ENCODE measurements at places on chromosomes 12 and 14. TPM values are rescaled to one million over a fixed set of nuclear protein-coding genes. Genes with fewer than 3 reads are reported as not detected.

GRCh38 chr14:24710403-24711112 is 76.6 kb upstream of the GZMB start:
- no peak overlapping the region for H3K4me3 ChIP-seq
- H3K27ac ChIP-seq, result no peak overlapping the region
- peak; percentile 49 for DNase-seq
- no peaks in the 10 kb centered on the region for H3K36me3 ChIP-seq
- H3K27me3 ChIP-seq, result peaks cover 3% of the 10 kb centered on the region
- H3K4me1 ChIP-seq, result peaks cover 1% of the 10 kb centered on the region

DNA sequence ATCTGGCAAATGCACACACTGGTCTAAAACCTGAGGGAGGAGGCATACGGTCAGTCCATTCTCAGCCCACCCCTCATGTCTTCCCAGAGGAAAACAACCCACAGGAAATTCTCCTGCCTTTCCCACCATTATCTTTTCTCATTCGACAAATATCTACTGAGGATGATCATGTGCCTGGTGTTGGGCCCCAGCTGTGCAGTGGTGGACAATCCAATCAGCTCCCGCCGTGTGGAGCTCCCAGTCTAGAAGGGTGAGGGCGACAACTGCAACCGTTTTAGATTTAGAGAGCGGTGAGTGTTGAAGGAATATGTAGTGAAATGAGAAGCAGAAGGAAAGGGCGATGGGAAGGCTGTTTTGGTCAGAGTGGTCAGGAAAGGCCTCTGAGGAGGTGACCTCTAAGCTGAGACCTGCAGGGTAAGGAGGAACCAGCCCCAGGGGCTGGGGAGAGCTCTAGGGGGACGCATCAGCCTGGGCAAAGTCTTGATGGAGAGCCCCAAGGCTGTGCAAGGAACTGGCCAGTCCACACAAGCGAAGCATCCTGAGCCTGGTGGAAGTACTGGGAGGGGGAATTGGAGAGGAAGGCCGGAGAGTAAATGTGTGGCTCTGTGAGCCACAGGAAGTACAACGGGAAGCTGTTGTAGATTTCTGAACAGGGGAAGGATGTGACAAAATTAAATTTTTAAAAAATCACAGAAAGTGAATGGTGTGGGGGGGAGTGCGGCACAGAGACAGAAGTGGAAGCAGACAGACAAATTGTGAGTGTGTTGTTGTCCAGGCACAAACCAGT is 192.8 kb downstream of the NTF3 start:
- peaks cover 3% of the 10 kb centered on the region for H3K4me1 ChIP-seq
- H3K27me3 ChIP-seq, result peaks cover 8% of the 10 kb centered on the region
- no peak overlapping the region for H3K27ac ChIP-seq

- H3K4me1 ChIP-seq, result peaks cover 4% of the 10 kb centered on the region
- H3K27ac ChIP-seq, result no peak overlapping the region
- no peak overlapping the region for H3K4me3 ChIP-seq
- H3K36me3 ChIP-seq, result peaks cover 5% of the 10 kb centered on the region
- DNase-seq, result no peak
- H3K27me3 ChIP-seq, result no peaks in the 10 kb centered on the region
These were observed 45.8 kb downstream of the SSH1 start for GRCh38 chr12:108811411-108812180.

The LRFN5 gene
- total RNA-seq, result not detected

GRCh38 chr12:31008241-31008761 is 65.4 kb upstream of the DDX11 start:
- H3K4me3 ChIP-seq, result no peak overlapping the region
- no peak for DNase-seq
- peaks cover 5% of the 10 kb centered on the region for H3K27me3 ChIP-seq
- H3K27ac ChIP-seq, result no peak overlapping the region
- no peaks in the 10 kb centered on the region for H3K4me1 ChIP-seq

- no peaks in the 10 kb centered on the region for H3K4me1 ChIP-seq
- no peaks in the 10 kb centered on the region for H3K36me3 ChIP-seq
- no peak overlapping the region for H3K4me3 ChIP-seq
- H3K27ac ChIP-seq, result no peak overlapping the region
- no peak for DNase-seq
These were observed 161.7 kb downstream of the TMX1 start for GRCh38 chr14:51401756-51402155.

The PLA2G1B gene
- total RNA-seq, result not detected

The OTOGL gene
- not detected for total RNA-seq

The CLEC1B gene
- not detected for total RNA-seq

GRCh38 chr12:96053476-96054243 is 18.3 kb upstream of the LTA4H start:
- H3K4me3 ChIP-seq, result no peak overlapping the region
- H3K36me3 ChIP-seq, result peaks cover 3% of the 10 kb centered on the region
- no peak for DNase-seq
- peaks cover 4% of the 10 kb centered on the region for H3K4me1 ChIP-seq
- no peak overlapping the region for H3K27ac ChIP-seq

- DNase-seq, result no peak
- no peak overlapping the region for H3K27ac ChIP-seq
- no peaks in the 10 kb centered on the region for H3K27me3 ChIP-seq
- H3K4me1 ChIP-seq, result no peaks in the 10 kb centered on the region
These were observed 29.0 kb downstream of the RTL1 start for GRCh38 chr14:100874411-100875091.

DNA sequence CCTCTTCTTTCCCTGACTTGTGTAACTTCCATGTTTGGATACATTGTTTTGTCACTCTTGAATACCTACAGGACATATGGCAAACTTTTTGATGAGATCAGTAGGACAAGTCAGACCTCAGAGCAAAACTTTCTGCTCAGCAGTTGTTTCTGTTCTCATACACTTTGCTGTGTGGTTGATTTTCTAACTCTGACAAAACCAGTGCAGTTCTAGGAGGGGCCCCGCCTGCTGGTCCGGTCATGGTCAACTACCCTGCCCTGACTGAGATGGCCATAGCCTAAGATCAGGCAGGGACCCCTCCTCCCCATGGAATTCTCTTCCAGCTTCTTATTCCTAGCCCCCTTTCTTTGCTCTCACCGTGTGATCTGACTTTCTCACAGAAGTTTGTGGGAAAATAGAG is 92.8 kb downstream of the OTOGL start:
- H3K4me1 ChIP-seq, result peaks cover 8% of the 10 kb centered on the region
- no peak for DNase-seq
- no peaks in the 10 kb centered on the region for H3K36me3 ChIP-seq
- H3K27ac ChIP-seq, result no peak overlapping the region
- H3K4me3 ChIP-seq, result no peak overlapping the region

The IAPP gene
- not detected for total RNA-seq

The IFNG-AS1 gene
- total RNA-seq, result 5.1 TPM

DNA sequence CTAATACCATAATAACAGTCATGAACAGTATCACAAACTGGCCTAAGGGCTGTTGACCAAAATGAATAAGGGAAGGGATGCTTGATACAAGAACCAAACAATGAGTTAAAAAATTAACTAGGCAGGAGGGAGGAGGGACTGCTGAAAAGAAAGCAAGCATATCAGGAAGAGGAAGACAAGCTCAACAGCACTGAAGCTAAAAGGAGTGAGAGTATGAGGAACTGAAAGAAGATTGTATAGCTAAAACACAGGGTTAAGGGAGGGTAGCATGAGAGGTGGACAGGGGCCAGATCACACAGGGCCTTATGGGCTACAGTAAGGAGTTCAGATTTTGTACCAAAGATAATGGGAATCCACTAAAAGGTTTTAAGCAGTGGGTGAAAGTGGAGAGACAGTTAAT is 34.1 kb downstream of the ITGA7 start:
- H3K4me1 ChIP-seq, result no peaks in the 10 kb centered on the region
- DNase-seq, result no peak
- H3K4me3 ChIP-seq, result no peak overlapping the region
- no peak overlapping the region for H3K27ac ChIP-seq
- no peaks in the 10 kb centered on the region for H3K36me3 ChIP-seq

The TOMM20L gene
- total RNA-seq, result not detected

GRCh38 chr14:92649934-92650545 is 98.4 kb downstream of the LGMN start:
- peak overlapping the region; percentile 99 for H3K27ac ChIP-seq
- H3K4me3 ChIP-seq, result peak overlapping the region; percentile 99

DNA sequence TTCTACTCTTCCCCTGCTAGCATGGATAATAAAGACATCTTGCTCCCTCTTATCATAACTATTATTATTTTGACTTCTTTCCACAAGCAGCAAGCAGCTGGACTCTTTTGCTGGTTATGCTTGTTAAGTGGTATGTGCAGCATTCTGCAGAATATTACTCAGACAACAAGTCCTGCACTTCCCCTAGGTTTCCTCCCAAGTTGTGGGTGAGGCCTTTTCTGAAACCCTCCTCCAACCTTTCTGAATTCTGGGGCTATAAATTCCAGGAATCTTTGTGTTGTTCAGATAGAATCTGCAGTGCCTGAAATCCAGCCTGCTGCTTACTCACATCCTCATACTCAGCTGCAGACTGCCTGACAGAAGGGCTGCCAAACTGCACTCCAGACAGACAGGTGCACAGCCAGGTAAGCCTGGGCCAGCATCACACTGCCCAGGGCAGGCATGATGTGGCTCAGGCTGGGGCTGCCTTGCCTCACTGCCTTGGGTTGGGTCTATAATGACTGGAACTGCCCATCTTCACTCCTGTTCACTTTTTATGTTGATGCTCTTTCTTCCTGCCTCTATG is 6.2 kb upstream of the DHRS2 start:
- no peak overlapping the region for H3K4me3 ChIP-seq
- H3K27me3 ChIP-seq, result peaks cover 5% of the 10 kb centered on the region
- no peaks in the 10 kb centered on the region for H3K36me3 ChIP-seq
- H3K4me1 ChIP-seq, result peaks cover 5% of the 10 kb centered on the region
- no peak for DNase-seq

GRCh38 chr12:53100466-53101151 is 2.7 kb upstream of the SOAT2 start:
- H3K27ac ChIP-seq, result peak overlapping the region; percentile 18
- no peak overlapping the region for H3K4me3 ChIP-seq
- H3K36me3 ChIP-seq, result peaks cover 8% of the 10 kb centered on the region
- H3K4me1 ChIP-seq, result peaks cover 68% of the 10 kb centered on the region
- H3K27me3 ChIP-seq, result peaks cover 2% of the 10 kb centered on the region
- DNase-seq, result no peak

The SLC17A8 gene
- not detected for total RNA-seq

- H3K4me3 ChIP-seq, result no peak overlapping the region
- H3K36me3 ChIP-seq, result no peaks in the 10 kb centered on the region
- H3K4me1 ChIP-seq, result peaks cover 12% of the 10 kb centered on the region
- H3K27me3 ChIP-seq, result no peaks in the 10 kb centered on the region
These were observed 105.6 kb downstream of the SLC25A47 start for GRCh38 chr14:100428727-100429126.

- H3K36me3 ChIP-seq, result no peaks in the 10 kb centered on the region
- H3K4me1 ChIP-seq, result peaks cover 20% of the 10 kb centered on the region
- H3K4me3 ChIP-seq, result no peak overlapping the region
- H3K27me3 ChIP-seq, result no peaks in the 10 kb centered on the region
- DNase-seq, result no peak
- no peak overlapping the region for H3K27ac ChIP-seq
These were observed 131.3 kb downstream of the ZFP36L1 start for GRCh38 chr14:68661226-68662225.

DNA sequence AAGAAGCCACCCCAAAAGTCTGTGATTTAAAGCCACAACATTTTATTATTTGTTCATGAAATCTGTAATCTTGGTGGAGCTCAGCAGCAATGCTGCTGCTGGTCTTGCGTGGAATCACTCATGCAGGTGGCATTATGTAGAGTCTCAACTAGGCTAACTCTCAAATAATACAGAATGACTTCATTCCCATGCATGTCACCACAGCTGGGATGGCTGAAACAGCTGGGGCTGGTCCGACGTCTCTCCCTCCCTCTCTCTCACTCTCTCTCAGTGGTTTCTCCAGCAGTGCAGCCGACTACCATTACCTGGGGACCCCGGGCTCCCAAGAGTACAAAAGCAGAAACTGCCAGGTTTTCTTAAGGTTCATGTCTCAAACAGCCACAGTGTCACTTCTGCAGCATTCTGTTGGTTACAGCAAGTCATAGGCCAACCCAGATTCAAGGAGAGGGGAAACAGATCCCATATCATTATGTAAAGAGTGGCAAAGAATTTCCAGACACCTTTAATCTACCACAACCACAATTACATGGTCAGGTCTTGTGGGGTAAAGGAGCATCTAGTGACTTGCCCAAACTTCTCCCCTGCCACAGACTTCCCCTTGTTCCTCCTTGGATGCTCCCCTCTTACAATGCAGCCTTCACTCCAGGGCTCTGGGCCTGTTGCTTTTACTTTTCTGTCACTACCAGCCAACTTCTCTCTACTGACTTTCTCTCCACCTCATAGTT is 192.0 kb upstream of the HMGA2 start:
- peaks cover 3% of the 10 kb centered on the region for H3K27me3 ChIP-seq
- H3K4me3 ChIP-seq, result no peak overlapping the region
- H3K4me1 ChIP-seq, result no peaks in the 10 kb centered on the region
- H3K36me3 ChIP-seq, result no peaks in the 10 kb centered on the region
- no peak for DNase-seq
- no peak overlapping the region for H3K27ac ChIP-seq

The ARMH4 gene
- not detected for total RNA-seq

DNA sequence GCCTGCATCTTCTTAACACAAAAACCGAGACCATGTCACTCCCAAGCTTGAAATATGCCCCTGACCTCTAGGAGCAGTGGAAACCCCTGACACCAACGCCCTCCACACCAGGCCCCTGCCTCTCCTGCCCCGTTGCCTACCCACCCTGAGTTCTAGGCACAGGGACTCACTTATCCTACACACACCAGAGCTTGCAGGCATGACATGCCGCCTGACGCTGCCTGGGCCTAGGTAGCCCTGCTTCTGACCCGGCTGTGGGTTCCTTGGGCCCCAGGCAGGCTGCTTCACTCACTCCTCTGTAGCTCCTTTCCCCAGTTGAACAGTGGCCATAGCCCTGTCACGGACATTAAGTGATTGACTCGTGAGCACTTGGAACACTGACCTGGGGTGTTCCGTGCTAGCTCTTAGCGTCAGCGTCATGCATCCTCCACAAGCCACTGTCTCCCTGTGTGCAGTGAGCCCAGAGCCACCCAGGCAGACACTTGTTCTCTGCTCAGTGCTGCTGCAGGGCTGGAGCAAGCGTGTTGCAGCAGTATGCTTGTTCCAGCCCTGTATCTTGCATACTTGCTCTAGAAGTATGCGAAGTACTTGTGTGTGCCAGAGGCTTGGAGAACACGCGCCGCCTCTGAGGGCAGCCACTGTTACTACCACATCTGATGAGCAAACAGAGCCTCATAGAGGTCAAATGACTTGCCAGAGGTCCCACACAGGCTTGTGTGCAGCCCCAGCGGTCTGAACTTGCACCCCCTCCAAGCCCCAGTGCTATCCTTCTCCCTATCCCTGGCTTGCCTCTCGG is 15.6 kb downstream of the OTUB2 start:
- H3K27ac ChIP-seq, result no peak overlapping the region
- peaks cover 5% of the 10 kb centered on the region for H3K36me3 ChIP-seq
- H3K4me1 ChIP-seq, result peaks cover 9% of the 10 kb centered on the region
- H3K4me3 ChIP-seq, result no peak overlapping the region
- H3K27me3 ChIP-seq, result no peaks in the 10 kb centered on the region

- no peak overlapping the region for H3K27ac ChIP-seq
- peak overlapping the region; percentile 90 for H3K4me3 ChIP-seq
- H3K27me3 ChIP-seq, result peaks cover 30% of the 10 kb centered on the region
These were observed 885 bp upstream of the PALS1 start for GRCh38 chr14:67240168-67240932.

The CAND1 gene
- total RNA-seq, result 152 TPM

Measured in activated naive CD8-positive, alpha-beta T cell treated with anti-CD3 and anti-CD28 coated beads, Interleukin-2, amount 10 ng/mL, durations not matched to agents 7 days and 5 days (primary cell).